ENCODE measurements at places on chromosomes 1 and 21.
A peak's percentile ranks its signal among the peaks of the same experiment; 100 is the strongest.

DNA sequence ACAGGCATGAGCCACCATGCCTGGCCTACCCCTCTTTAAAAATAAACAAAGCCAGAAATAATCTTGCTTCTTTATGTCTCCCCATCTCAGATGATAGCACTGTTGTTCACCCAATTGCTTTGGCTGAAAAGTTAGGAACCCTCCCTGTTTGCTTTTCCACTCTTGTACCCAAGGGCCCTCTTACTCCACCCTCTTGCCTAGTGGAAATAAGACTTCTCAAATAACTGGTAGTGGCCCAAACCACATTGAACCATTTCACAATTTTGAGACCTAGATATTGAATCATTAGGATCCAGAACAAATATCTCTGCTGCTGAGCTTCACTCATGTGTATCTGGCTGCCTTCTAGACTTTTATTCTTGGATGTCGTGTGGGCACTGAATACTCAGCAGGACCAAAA is 37.7 kb downstream of the RNF220 start:
- DNase-seq = no peak

- DNase-seq = no peak
These were observed 8.0 kb downstream of the KCNK1 start for GRCh38 chr1:233621923-233622322.

GRCh38 chr1:68384321-68384813 is 65.4 kb downstream of the RPE65 start:
- peak; percentile 100 for DNase-seq

GRCh38 chr1:88768816-88769215 is 84.7 kb downstream of the PKN2 start:
- DNase-seq = peak; percentile 9

- DNase-seq = no peak
These were observed 107.8 kb downstream of the NME7 start for GRCh38 chr1:169259816-169260215.

GRCh38 chr1:26067432-26067911 is at the start of gene TRIM63:
Gene TRIM63 (minus strand): TSS chr1:26067630. CDS start chr1:26067494, 136 bp downstream.
- no peak for DNase-seq

DNA sequence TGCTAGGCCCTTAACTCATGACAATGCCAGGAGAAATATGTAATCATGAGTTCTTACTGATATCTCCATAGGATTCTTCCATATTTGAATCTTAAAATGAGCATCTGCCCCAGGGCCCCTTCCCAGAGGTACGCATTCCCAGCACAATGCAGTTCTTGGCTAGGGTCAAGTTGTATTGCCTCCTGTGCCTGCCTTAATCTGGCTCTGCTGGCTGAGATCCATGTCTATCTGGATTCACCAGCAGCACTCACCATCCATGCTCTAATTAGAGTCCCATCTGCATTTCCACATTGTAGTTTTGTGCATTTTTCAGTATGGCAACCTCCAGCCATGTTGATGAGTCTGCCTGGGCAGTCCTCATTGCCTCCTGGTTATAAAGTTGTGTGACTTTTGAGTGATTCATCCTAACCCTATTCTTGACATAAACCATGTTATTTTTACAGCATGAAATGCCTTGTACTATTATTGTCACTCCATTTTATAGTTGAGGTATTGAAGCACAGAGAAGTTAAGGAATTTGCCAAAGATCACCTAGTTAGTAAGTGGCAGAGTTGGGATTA is 55.9 kb downstream of the CAMSAP2 start:
- peak; percentile 34 for DNase-seq

- peak; percentile 50 for DNase-seq
These were observed 12.4 kb downstream of the NEXN start for GRCh38 chr1:77900687-77901293.

DNA sequence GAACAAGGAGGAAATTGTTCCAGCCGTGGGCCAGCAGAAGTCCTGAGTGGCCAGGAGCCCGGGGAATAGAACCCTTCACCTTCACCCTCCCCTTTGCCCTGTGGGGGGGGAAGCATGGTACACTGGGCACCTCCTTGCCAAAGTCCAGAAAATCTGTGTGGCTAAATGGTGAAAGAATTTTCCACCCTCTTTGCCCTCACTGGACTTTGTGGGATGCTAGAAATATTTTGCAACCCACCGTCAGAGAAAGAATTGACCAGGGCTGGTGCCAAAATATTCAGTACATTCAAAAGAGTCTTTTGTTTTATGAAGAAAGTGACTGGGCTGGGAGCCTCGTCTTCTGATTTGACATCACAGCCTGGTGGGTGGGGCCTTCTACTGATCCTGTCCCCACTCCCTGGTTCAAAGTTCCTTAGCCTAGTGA is 14.6 kb downstream of the NFASC start:
- no peak for DNase-seq

DNA sequence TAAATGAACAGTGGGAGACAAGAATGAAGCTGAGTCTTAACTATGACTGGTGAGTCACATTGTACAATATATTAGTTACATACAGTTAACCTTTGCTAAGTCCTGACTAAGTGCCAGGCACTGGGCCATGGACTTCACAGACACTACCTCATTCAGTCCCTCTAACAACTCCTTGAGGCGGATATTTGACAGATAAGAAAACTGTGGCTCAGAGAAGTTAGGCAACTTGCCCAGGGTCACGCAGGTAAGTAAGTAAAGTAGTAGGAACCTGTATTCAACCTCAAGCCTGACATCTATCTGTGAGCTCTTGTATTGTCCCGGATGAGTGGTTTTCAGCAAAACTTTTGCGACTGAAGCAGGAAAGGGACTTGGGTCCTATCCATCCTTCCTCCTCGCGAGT is 62.1 kb downstream of the GNG12 start:
- peak; percentile 71 for DNase-seq
